ENCODE measurements at places on chromosomes 5 and 9.
A peak's percentile ranks its signal among the peaks of the same experiment; 100 is the strongest.

DNA sequence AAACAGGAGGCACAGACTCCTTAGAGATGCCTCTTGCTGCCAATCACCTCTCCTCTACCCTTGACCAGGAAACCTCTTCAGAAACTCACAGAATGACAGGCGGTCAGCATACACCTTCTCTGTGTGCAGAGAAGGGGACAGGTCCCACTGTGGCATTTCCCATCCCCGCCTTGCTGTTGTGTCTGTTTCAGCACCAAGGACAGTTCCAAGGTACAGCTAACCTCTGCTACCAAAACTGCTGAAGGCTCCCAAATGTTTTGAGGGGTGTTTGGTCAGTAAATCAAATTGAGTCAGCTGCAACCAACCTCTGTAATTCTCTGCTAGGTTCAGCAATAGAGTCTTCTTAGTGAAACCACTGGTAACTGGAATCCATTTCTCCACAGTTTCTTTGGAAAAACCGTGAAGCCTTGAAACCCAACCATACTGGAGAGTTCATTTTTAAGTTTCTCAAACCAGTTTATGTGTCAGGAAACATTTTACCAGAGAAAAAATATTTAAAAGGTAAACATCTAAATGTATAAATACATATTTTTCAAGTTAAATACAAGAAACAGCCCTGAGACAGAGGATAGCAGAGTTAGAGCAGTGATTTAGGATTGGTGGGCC is 122.0 kb downstream of the DRD1 start:
- DNase-seq, result no peak

GRCh38 chr5:134077926-134078580 is 36.4 kb upstream of the TCF7 start:
- DNase-seq, result no peak

- no peak for DNase-seq
Measured at GRCh38 chr9:80158554-80159170, 586.9 kb downstream of the TLE4 start.

- peak; percentile 52 for DNase-seq
Measured at GRCh38 chr5:172114875-172115422, 73.1 kb downstream of the STK10 start.

DNA sequence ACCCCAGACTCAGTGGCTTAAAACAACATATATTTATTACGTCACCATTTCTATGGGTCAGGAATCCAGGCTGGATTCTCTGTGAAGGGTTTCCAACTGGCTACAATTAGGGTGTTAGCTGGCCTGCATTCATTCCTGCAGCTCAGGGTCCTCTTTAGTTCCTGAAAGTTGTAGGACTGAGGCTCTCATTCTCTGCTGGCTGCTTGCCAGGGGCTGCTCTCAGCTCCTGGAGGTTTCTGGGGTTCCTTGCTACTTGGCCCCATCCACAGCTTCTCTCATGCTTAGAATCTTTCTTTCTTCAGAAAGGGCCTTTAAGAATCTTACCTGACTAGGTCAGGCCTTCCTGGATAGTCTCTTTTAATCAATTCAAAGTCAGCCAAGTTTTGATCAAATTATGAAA is 424.6 kb downstream of the GADD45G start:
- DNase-seq, result no peak

- no peak for DNase-seq
Measured at GRCh38 chr5:110371011-110371724, 355.3 kb downstream of the TMEM232 start.

DNA sequence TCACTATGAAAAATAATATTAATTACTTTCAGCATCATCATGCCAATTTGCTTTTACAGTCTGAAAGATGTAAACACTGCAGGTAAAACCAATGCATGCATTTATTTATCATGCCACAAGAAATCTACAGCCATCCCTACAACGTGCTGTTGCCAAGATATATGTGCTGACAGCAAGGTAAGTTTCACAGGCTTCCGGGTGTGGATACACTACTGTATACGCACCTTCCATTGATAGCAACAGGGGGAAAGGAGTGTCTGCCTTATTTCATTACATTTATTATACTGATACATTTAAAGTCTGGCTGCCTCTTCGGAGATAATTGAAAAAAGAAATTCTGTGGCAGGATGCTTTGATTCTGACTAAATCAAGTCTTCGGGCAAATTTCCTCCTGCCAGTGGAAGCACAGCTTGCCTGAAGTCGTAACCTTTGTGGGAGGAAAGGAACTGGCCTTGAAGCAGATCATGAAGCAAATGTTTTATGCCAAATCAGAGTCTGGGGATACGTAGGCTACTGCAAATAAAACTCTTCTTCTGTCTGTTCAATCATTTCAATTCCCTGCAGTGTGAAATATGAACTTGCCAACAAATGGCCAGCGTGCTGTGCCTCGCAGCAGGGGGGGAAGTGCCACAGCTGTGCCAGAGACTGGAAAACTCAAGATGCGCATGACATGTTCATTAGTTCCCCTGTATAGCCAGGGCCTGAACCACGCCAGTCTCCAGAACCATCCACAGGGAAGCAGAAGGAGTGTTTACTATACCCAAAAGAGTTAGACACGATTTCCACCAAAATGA is 268.1 kb downstream of the EFNA5 start:
- no peak for DNase-seq

DNA sequence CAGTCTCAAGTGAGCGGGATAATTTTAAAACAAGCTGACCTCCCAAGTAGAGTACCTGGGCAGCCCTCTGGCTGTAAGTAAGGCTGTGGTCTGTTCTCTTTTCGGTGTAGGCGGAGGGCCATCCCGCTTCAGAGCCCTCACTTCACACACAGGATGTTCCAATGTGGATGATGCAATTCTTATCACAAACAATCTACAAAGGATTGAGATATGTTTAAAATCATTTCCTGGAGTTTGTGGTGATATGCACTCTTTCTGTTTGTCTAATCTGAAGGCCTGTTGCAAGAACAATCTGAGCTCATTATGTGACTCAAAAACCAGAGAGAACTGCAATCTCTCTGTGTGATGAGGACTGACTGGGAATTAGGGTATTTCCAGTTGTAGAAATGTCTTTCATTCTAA is 42.5 kb downstream of the ITGA2 start:
- no peak for DNase-seq

- no peak for DNase-seq
Measured at GRCh38 chr5:14667770-14668169, 3.3 kb downstream of the OTULIN start.

DNA sequence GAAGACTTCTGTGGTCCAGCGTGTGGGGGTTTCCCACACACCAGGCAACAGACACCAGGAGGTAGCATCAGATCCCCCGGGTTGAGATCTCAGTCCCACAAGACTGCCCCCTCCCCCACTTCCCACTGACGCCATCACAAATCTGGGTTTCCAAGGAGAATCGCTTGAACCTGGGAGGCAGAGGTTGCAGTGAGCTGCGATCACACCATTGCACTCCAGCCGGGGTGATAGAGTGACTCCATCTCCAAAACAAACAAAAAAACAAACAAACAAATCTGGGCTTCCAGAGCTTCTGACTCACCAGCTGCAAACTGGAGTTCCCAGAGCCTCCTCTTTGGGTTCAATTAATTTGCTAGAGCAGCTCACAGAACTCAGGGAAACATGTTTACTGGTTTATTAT is 4.7 kb upstream of the GBGT1 start:
- no peak for DNase-seq

DNA sequence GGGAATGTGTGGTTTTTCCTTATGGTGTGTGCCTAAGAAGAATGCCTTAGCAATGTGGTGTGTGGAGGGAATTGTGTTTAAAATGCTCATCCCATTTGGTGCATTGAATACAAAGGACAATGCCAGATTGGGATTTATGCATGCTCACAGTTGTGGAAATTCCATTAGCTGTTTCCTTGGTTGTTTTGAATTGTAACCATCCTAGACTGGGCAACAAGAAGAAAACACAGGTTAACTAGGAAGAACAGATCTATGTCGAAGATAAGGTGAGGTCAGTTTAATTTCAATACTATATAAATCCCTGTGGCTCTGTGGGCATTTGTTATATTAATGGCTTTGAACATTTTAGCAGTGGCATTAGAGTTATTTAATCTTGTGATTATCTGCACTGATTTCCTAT is 266.8 kb downstream of the MAT2B start:
- DNase-seq, result no peak

- DNase-seq, result no peak
Measured at GRCh38 chr5:14676320-14676719, 11.8 kb downstream of the OTULIN start.

DNA sequence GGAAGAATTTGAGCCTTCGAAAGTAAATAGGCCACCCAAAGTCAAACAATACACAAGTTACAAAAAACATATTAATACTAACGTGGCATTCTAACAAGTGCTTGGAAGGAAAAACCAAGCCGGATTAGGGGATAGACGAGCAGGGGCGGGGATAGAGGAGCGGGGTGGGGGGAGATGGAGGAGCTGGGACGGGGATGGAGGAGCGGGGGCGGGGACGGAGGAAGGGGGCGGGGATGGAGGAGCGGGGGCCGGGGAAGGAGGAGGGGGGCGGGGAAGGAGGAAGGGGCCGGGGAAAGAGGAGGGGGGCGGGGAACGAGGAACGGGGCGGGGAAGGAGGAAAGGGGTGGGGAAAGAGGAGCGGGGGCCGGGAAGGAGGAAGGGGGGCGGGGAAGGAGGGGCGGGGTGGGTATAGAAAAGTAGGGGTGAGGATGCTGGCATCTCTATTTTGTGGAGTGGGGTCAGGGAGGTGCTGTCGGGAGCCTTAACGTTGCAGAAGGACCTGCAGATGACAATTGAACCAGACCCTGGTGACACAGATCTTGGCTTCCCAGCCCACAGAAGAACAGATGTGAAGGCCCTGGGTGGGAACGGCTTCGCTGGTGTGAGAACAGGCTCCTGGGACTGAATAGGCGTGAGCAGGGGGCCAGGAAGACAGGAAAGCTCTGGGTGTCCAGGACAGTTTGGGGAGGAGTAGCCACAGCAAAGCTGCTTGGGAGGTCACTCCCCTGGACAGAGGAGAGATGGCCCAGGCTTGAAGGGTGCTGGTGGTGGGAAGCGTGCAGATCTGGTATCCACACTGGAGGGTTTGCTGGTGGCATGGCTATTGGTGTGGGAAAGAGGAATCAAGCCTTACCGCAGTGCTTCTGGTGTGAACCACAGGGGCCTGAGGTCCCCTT is 233.3 kb upstream of the DAP start:
- no peak for DNase-seq

- no peak for DNase-seq
Measured at GRCh38 chr9:123851851-123852250, 78.1 kb downstream of the DENND1A start.

GRCh38 chr9:3699883-3700282 is 174.1 kb upstream of the RFX3 start:
- DNase-seq, result no peak

GRCh38 chr9:91840469-91840868 is 109.6 kb downstream of the ROR2 start:
- DNase-seq, result no peak

DNA sequence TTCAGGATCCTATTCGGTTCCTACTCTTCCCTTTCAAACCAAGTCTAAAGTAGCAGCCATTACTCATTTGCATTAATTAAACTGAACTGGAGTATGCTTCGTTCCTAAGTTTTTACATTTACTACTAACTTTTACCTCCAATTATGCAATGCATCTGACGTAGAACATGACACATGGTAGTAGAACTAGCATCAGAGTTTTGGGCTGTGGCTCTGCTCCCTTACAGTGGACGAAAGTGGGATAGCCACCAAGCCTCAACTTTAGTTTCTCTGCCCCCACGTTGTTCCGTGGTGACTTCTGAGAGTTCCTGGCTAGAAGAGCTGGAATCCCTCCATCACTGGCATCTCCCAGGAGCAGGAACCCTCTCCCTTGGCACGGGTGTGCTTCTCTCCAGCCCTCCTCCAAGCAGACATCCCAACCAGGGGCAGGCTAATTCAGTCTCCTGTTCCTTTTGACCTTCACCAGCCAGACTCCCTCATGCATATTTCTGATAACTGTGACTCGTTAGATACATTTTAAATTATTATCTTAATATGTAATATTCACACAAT is 2.9 kb downstream of the IFNE start:
- DNase-seq, result no peak

GRCh38 chr5:171336521-171337209 is 27.6 kb downstream of the TLX3 start:
- no peak for DNase-seq

DNA sequence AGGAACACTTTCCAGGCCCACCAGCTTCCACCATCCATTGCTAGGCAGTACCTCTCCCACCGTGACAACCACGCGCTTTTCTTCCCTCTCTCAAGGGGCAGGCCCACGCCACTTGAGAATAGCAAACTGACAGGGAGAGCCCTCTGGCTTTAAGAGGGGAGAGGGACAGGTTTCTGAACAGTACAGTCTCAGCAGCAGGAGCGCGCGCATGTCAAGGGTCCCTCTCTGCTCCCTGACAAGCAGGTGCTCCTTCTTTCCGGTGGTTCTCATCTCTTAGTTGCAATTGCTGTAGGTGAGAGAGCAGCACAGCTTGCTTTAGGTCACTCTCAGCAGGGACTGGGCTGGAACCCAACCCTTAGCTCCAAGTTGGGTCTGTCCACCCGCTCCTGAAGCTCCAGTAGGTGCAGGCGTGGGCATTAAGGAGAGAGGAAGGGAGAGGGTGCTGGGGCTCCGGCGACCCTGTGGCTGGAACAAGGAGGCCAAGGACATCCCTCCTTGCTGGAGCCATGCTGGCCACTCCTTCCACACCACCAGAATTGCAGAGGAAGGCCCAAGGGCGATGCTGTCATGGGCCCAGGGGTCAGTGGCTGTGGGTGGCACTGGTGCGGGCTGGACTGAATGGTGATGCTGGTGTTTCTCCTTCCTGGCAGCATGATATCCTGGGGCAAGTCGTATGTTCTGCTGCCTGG is 9.0 kb upstream of the PHF2 start:
- DNase-seq, result no peak

DNA sequence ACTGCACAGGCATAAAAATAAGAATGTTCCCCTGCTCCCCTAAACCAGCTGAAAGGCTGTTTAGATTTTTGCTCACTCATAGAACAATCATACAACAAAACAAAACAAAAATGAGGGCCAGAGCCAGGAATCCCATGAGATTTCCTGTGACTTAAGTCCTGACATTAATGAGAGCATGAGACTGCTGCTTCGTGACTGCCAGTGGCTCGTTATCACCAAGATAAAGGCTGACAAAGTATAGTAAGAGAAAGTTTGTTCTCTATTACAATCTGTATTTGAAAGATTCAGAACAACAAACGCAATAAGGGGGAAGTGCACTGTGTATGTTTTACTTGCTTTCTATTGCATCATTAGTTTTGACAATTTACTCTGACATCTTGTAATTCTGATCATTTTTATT is 837.1 kb upstream of the C9orf72 start:
- DNase-seq, result no peak

DNA sequence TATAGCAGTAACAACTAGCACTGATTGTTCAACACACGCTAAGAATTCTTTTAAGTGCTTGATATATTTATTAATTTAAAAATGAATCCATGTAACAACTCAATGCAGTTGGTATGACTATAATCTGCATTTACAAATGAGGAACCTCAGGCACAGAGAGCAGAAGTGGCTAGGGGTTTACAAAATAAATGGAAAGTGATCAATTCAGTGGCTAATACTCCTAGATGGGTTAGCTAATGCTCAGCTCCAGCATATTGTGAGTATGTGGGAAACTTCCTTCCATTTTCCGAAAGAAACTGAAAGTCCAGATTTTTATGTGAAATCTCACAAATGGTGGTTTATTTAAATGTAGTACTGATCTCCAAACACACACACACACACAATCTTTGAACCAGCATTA is 128.0 kb downstream of the RFX3 start:
- DNase-seq, result no peak

GRCh38 chr9:95085036-95085770 is 232.3 kb downstream of the FANCC start:
- DNase-seq, result no peak

Data from stimulated activated CD8-positive, alpha-beta memory T cell treated with anti-CD3 and anti-CD28 coated beads, Interleukin-4, amount 100 ng/mL, for 1 hour (primary cell).